ENCODE measurements at places on chromosomes 2 and 18.

GRCh38 chr18:13568443-13569392 lies 157.6 kb downstream of the FAM210A start:
- no peaks in the 10 kb centered on the region for H3K27me3 ChIP-seq
- H3K27ac ChIP-seq, result peak overlapping the region; percentile 89
- H3K36me3 ChIP-seq, result peaks cover 6% of the 10 kb centered on the region
- peaks cover 62% of the 10 kb centered on the region for H3K4me1 ChIP-seq

- no peaks in the 10 kb centered on the region for H3K27me3 ChIP-seq
- H3K4me1 ChIP-seq, result no peaks in the 10 kb centered on the region
- H3K36me3 ChIP-seq, result no peaks in the 10 kb centered on the region
- DNase-seq, result no peak
- no peak overlapping the region for H3K4me3 ChIP-seq
- no peak overlapping the region for H3K27ac ChIP-seq
These were observed 115.4 kb downstream of the ACAA2 start for GRCh38 chr18:49697757-49698524.

DNA sequence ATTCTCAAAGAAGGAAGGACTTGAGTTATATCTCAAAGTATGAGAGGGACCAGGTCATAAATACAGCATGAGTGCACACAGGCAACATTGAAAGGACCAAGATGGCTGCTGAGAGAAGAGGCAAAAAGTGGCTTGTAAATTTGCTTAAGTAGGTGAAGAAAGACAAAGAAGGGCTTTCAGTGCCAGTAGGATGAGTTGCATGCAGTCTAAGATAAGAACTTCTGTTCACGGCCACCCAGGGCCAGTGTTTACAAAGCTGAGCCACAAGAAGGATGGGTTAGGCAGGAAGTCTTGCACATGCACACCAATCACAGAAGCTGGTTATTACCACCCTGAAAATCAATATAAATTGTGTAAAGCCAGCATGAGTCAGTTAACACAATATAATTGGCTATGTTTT lies 3.1 kb upstream of the ABCB11 start:
- DNase-seq, result no peak
- H3K27ac ChIP-seq, result no peak overlapping the region
- H3K4me1 ChIP-seq, result peaks cover 9% of the 10 kb centered on the region
- H3K4me3 ChIP-seq, result no peak overlapping the region

GRCh38 chr2:104023306-104023705 lies 830.6 kb upstream of the POU3F3 start:
- H3K4me1 ChIP-seq, result no peaks in the 10 kb centered on the region
- no peak overlapping the region for H3K27ac ChIP-seq
- no peaks in the 10 kb centered on the region for H3K27me3 ChIP-seq
- DNase-seq, result no peak
- H3K36me3 ChIP-seq, result no peaks in the 10 kb centered on the region

DNA sequence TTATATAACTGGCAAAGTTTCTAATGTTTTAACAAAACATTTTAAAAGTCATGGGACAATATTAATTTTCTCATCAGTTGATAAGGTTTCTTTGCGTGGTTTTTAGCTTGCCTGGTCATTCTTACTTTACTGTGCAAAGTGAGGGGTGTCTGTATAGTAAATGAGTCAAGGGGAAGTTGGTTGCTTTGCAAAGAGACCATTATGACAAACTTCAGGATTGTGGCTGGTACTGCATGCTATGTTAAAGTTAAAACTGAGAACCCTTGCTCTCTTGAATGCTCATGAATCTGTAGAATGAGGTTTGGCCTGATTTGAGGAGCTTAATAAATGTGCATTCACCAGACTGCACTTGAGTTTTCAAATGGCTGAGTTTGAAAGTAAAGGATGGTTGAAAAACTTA lies 47.0 kb downstream of the COL4A4 start:
- no peak overlapping the region for H3K27ac ChIP-seq
- DNase-seq, result no peak
- peaks cover 7% of the 10 kb centered on the region for H3K27me3 ChIP-seq
- H3K36me3 ChIP-seq, result no peaks in the 10 kb centered on the region
- peaks cover 3% of the 10 kb centered on the region for H3K4me1 ChIP-seq

DNA sequence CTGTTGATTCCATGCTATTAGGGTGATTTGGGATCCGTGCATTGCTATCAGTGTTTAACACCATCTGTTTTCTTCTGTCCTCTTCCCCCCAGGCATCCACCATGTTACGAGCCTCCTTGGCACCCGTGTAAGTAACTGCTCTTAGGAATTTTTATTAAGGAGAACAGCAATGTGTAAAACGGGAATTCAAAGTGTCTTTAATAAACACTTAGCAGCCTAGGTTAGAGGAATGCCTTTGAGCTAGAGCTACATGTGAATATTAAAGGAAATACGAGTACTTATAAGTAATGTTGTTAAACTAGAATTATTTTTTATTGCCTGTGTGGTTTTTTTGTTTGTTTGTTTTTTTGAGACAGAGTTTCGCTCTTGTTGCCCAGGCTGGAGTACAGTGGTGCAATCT lies 58.1 kb downstream of the ARMC9 start:
- no peaks in the 10 kb centered on the region for H3K36me3 ChIP-seq
- H3K4me3 ChIP-seq, result no peak overlapping the region
- H3K4me1 ChIP-seq, result peaks cover 13% of the 10 kb centered on the region

- H3K27me3 ChIP-seq, result peaks cover 4% of the 10 kb centered on the region
- H3K4me1 ChIP-seq, result no peaks in the 10 kb centered on the region
- no peaks in the 10 kb centered on the region for H3K36me3 ChIP-seq
- H3K4me3 ChIP-seq, result no peak overlapping the region
- H3K27ac ChIP-seq, result no peak overlapping the region
These were observed 98.2 kb downstream of the DYSF start for GRCh38 chr2:71551631-71551915.

GRCh38 chr18:3603421-3604234 lies 153.7 kb downstream of the TGIF1 start:
- H3K4me1 ChIP-seq, result peaks cover 19% of the 10 kb centered on the region
- no peaks in the 10 kb centered on the region for H3K27me3 ChIP-seq
- peaks cover 2% of the 10 kb centered on the region for H3K36me3 ChIP-seq
- DNase-seq, result peak; percentile 28
- no peak overlapping the region for H3K4me3 ChIP-seq

DNA sequence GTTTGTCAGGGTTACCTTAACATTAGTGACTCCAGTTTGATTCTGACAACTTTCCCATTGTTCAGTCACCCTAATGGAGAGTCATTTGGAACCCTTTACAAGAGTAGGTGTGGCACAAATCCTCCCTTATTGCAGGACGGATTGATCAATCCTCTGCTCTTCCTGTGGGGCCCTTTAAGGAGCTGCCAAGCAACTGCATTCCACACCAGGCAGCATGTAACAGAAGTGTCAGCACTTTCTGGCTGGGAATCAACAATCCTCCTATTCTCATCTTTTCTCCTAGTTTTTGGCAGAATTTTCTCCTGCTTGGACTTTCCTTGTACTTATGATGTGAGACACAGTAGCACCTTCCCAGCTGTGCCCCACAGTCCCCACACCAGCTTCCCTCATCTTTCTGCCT lies 177.8 kb downstream of the ST6GAL2 start:
- H3K27ac ChIP-seq, result no peak overlapping the region
- H3K4me3 ChIP-seq, result no peak overlapping the region
- no peaks in the 10 kb centered on the region for H3K4me1 ChIP-seq
- H3K27me3 ChIP-seq, result no peaks in the 10 kb centered on the region

- H3K27ac ChIP-seq, result no peak overlapping the region
- no peaks in the 10 kb centered on the region for H3K27me3 ChIP-seq
- H3K36me3 ChIP-seq, result no peaks in the 10 kb centered on the region
- no peak overlapping the region for H3K4me3 ChIP-seq
- no peak for DNase-seq
These were observed 407.3 kb upstream of the LYPD1 start for GRCh38 chr2:133077269-133077822.

DNA sequence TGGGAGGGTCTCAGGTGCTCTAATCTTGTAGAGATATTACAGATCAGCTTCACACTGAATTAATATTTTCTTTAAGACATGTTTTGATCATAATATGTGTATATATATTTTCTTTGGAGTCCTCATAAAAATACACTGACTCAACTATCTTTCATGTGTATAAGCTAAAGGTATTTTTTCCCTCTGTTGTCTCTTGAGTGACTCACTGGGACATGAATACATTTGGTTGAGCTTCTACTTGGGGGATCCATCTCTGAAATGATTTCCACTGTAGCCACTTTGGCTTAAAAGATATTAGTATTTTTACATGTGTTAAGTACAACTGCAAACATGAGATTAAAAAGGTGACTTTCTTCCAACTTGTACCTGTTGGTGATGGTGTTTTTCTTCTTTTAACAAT lies 140.8 kb downstream of the TTN start:
- no peaks in the 10 kb centered on the region for H3K36me3 ChIP-seq
- H3K4me1 ChIP-seq, result no peaks in the 10 kb centered on the region
- DNase-seq, result no peak
- no peak overlapping the region for H3K4me3 ChIP-seq

DNA sequence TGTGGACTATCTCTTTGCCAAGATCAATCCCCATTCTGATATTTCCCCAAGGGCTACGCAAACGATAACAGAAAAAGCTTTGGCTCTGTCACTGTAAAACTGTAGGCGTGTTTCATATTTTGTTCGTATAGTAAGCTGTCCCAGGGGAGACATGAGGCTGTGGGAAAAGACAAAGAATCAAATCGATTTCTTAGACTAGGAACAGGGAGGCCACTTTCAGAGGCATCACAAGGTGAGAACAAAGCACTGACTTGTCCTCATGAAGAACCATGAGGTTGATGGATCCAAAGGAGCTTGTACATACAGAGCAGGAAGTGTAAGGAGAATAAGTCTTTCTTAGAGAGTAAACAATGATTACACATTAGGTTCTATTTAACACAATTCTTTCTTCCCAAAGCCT lies 255.7 kb downstream of the HNMT start:
- no peaks in the 10 kb centered on the region for H3K36me3 ChIP-seq
- no peaks in the 10 kb centered on the region for H3K4me1 ChIP-seq
- no peak for DNase-seq

DNA sequence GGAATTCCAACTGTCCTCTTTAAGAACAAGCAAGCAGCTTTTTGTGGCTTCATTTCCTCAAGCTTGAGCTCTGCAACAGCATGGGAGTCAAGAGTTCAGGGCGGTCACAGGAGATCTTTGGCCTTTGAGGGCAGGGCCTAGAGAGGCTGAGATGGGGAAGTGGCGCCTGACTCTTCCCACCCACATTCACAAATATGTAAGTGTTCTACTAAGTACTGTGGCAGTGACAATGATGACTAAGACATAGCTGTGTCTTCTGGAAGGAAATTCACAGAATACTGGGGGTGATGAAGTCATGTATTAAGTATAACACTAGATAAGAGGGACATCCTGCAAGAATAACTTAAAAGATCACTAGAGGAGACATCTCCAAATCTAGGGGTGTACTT lies 15.0 kb downstream of the RND3 start:
- no peaks in the 10 kb centered on the region for H3K36me3 ChIP-seq
- H3K27ac ChIP-seq, result no peak overlapping the region
- no peak for DNase-seq

DNA sequence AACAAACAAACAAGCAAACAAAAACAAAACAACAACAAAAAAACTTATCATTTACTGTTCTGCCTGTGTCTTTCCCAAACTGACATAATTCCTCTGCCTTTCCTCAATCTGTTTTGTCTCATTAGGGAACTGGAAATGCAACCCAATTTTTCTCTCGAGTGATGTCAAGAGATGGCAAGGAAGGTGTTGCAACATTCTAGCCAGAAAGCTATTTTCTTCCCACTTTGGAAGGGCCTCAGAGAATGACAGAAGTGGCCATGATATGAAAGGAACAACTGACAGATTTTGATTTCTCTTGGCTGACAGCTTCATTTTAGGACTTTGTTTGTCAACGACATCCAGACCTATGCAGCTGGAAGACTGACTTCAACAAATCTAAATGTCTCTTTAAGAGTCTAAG lies 24.7 kb downstream of the RND3 start:
- no peak overlapping the region for H3K27ac ChIP-seq
- no peak for DNase-seq
- H3K4me3 ChIP-seq, result no peak overlapping the region
- H3K27me3 ChIP-seq, result no peaks in the 10 kb centered on the region

- no peaks in the 10 kb centered on the region for H3K36me3 ChIP-seq
- H3K4me1 ChIP-seq, result no peaks in the 10 kb centered on the region
- H3K4me3 ChIP-seq, result no peak overlapping the region
- no peaks in the 10 kb centered on the region for H3K27me3 ChIP-seq
- DNase-seq, result peak; percentile 76
- no peak overlapping the region for H3K27ac ChIP-seq
These were observed 70.8 kb upstream of the SMAD7 start for GRCh38 chr18:49021433-49022129.

GRCh38 chr2:236892721-236893120 lies 193.0 kb upstream of the COPS8 start:
- no peak overlapping the region for H3K4me3 ChIP-seq
- DNase-seq, result no peak
- peaks cover 6% of the 10 kb centered on the region for H3K27me3 ChIP-seq
- H3K36me3 ChIP-seq, result no peaks in the 10 kb centered on the region
- no peak overlapping the region for H3K27ac ChIP-seq
- no peaks in the 10 kb centered on the region for H3K4me1 ChIP-seq

- H3K27ac ChIP-seq, result no peak overlapping the region
- DNase-seq, result no peak
- no peaks in the 10 kb centered on the region for H3K27me3 ChIP-seq
- no peak overlapping the region for H3K4me3 ChIP-seq
- H3K4me1 ChIP-seq, result peaks cover 31% of the 10 kb centered on the region
These were observed 199.9 kb downstream of the TGIF1 start for GRCh38 chr18:3649633-3650426.

DNA sequence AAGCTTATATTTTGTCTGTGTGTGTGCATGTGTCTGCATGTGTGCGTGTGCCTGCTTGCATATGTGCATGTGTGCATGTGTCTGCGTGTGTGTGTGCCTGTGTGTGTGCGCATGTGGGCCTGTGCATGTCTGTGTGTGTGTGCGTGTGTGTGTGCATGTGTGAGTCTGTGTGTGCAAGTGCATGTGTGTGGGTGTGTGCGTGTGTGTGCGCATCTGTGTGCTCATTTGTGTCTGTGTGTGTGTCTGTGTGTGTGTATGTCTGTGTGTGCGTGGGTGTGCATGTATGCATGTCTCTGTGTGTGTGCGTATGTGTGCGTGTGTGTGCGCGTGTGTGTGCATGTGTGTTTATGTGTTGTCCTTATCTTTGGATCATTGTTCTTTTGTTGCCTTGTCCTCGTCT lies 56.8 kb downstream of the DSC3 start:
- no peaks in the 10 kb centered on the region for H3K36me3 ChIP-seq
- no peak overlapping the region for H3K4me3 ChIP-seq
- H3K4me1 ChIP-seq, result no peaks in the 10 kb centered on the region
- no peak overlapping the region for H3K27ac ChIP-seq
- DNase-seq, result no peak
- H3K27me3 ChIP-seq, result no peaks in the 10 kb centered on the region

DNA sequence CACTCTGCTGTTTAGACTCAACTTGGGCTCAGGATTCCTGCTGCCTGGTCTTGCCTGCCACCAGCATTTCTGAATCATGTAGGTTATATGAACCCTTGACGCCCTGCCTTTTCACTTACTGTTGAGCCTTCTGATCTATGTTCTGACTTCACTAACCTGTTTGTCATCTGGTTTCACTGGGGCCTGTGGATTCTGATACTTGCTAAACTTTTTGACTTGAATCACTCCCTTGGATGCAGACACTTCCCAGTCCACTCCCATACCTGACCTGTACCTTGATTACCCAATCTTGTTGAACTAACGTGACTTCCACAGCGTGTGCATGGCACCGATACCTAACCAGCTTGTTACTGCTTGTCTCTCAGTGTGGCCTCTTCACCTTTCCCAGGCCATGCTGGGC lies 35.6 kb upstream of the SPAG16 start:
- H3K27me3 ChIP-seq, result no peaks in the 10 kb centered on the region
- no peak overlapping the region for H3K27ac ChIP-seq
- no peak overlapping the region for H3K4me3 ChIP-seq
- H3K4me1 ChIP-seq, result peaks cover under 1% of the 10 kb centered on the region

Measured in activated CD4-positive, alpha-beta memory T cell treated with anti-CD3 and anti-CD28 coated beads for 36 hours (primary cell).